ENCODE measurements at places on chromosomes 6 and 20.

DNA sequence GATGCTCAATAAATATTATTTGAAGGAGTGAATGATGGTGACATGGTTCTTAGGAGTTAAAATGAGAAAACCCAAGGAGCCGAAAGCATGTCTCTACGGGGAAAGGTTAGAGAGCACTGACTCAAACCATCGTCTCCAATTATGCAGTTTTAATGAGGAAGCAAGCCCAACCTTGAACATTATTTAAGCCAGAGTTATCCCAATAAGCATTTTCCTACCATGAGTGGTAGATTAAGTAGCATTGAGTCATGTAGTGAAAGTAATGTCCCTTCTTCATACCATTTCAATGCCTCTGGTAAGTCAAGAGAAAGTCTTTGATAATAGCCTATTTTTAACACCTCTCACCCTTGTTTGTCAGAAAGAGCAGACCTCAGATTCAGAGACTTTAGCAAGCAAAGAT lies 13.5 kb downstream of the TSHZ2 start:
- DNase-seq, result no peak

- DNase-seq, result no peak
These were observed 317.6 kb downstream of the PRKN start for GRCh38 chr6:162409741-162410691.

GRCh38 chr6:41409489-41409888 lies 74.1 kb downstream of the NCR2 start:
- DNase-seq, result no peak

GRCh38 chr6:167796192-167796981 lies 30.3 kb upstream of the AFDN start:
- peak; percentile 31 for DNase-seq

GRCh38 chr6:168524571-168525001 lies 83.6 kb downstream of the SMOC2 start:
- DNase-seq, result peak; percentile 49
